ENCODE measurements at places on chromosomes 5 and 9. TPM values are rescaled to one million over a fixed set of nuclear protein-coding genes. Genes with fewer than 3 reads are reported as not detected.

UHRF2 gene
- total RNA-seq, result 53.0 TPM

BARX1 gene
- total RNA-seq, result 9.8 TPM

TXN gene
- 266 TPM for total RNA-seq

SLC34A1 gene
- not detected for total RNA-seq

IL5 gene
- total RNA-seq, result not detected

KCNIP1 gene
- total RNA-seq, result 3.6 TPM

NTRK2 gene
- 0.04 TPM for total RNA-seq

C5orf52 gene
- not detected for total RNA-seq

ABO gene
- not detected for total RNA-seq

TYRP1 gene
- total RNA-seq, result 0.94 TPM

OR2V2 gene
- total RNA-seq, result not detected

RLN2 gene
- total RNA-seq, result not detected

PCDHAC2 gene
- 7.1 TPM for total RNA-seq

ADRB2 gene
- total RNA-seq, result not detected

ADGRD2 gene
- total RNA-seq, result not detected

BAAT gene
- total RNA-seq, result 0.17 TPM

TRIM36 gene
- total RNA-seq, result 16.8 TPM

JMY gene
- total RNA-seq, result 4.0 TPM

SLC4A9 gene
- total RNA-seq, result not detected

TAF1L gene
- total RNA-seq, result not detected

TAF7 gene
- 78.3 TPM for total RNA-seq

RANBP6 gene
- 16.8 TPM for total RNA-seq

SLC1A1 gene
- 8.5 TPM for total RNA-seq

CNTLN gene
- total RNA-seq, result 7.7 TPM

RANBP3L gene
- not detected for total RNA-seq

TAF11L11 gene
- total RNA-seq, result 0.64 TPM

SLC36A3 gene
- not detected for total RNA-seq

ZNF608 gene
- total RNA-seq, result 2.4 TPM

ISL1 gene
- 11.1 TPM for total RNA-seq

OXCT1 gene
- 48.4 TPM for total RNA-seq

GARIN3 gene
- total RNA-seq, result not detected

ANKDD1B gene
- total RNA-seq, result not detected

MROH2B gene
- total RNA-seq, result not detected

LECT2 gene
- total RNA-seq, result not detected

SIGMAR1 gene
- total RNA-seq, result 165 TPM

FOXD1 gene
- total RNA-seq, result 4.4 TPM

ENG gene
- total RNA-seq, result 29.9 TPM

GMCL2 gene
- not detected for total RNA-seq

EGFL7 gene
- total RNA-seq, result 98.5 TPM

PCAT7 gene
- 0.17 TPM for total RNA-seq

GLDC gene
- total RNA-seq, result 0.32 TPM

CCDC107 gene
- total RNA-seq, result 16.4 TPM

MEGF10 gene
- 0.87 TPM for total RNA-seq

HSPB3 gene
- total RNA-seq, result not detected

INSL6 gene
- not detected for total RNA-seq

TXNDC8 gene
- total RNA-seq, result not detected

All from A673 (cell line).